ENCODE measurements at places on chromosomes 4 and X. TPM values are rescaled to one million over a fixed set of nuclear protein-coding genes. Genes with fewer than 3 reads are reported as not detected.

CLDN22 gene
- not detected for total RNA-seq

SPANXB1 gene
- total RNA-seq, result not detected

P2RY4 gene
- total RNA-seq, result not detected

LRIT3 gene
- under 0.01 TPM for total RNA-seq

UGT2A3 gene
- not detected for total RNA-seq

MAGEC1 gene
- not detected for total RNA-seq

ART3 gene
- 19.3 TPM for total RNA-seq

NWD2 gene
- not detected for total RNA-seq

SOWAHD gene
- 1.6 TPM for total RNA-seq

ABHD18 gene
- 13.6 TPM for total RNA-seq

PDE6B gene
- total RNA-seq, result 8.9 TPM

MEPE gene
- total RNA-seq, result not detected

HTATSF1 gene
- 45.9 TPM for total RNA-seq

REELD1 gene
- total RNA-seq, result not detected

NUDT10 gene
- total RNA-seq, result 1.0 TPM

CACNA1F gene
- not detected for total RNA-seq

PAK3 gene
- total RNA-seq, result 4.7 TPM

COL25A1 gene
- 3.7 TPM for total RNA-seq

ARL9 gene
- total RNA-seq, result not detected

CWH43 gene
- not detected for total RNA-seq

NLGN4X gene
- 1.6 TPM for total RNA-seq

NAT8L gene
- total RNA-seq, result 1.0 TPM

RAB41 gene
- total RNA-seq, result not detected

GPRASP2 gene
- total RNA-seq, result 28.2 TPM

PROM1 gene
- total RNA-seq, result 40.2 TPM

FOXO4 gene
- total RNA-seq, result 30.3 TPM

Data from skeletal muscle tissue (tissue), 5 donors.